ENCODE measurements at places on chromosomes 3 and 15.

GRCh38 chr3:39202094-39202493, 9.7 kb upstream of the XIRP1 start:
- no peak for DNase-seq

DNA sequence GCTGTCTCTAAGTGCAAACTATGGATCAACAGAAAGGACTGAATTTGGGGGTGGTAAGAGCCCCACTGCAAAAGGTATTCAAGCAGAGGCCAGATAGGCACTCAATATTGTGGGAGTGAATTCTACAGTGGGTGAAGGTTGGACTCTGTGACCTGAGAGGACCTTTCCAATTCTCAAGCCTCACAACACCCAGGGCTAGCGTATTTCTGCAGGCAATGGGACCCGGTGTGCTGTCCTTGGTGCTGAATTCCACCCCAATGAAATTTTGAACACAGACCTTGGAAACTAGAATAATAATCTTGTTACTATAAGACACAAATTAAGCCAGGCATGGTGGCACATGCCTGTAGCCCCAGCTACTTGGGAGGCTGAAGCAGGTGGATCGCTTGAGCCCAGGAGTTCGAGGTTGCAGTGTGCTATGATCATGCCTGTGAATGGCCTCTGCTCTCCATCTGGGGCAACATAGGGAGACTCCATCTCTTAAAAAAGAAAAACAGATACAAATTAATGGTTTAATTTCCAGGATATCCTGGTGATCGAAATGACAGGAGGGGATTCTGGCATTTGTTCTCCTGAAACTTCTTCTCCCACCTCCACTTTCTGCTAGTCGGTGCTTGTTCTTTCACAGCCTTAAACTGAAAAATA, 135.4 kb downstream of the RAB11A start:
- DNase-seq = no peak

DNA sequence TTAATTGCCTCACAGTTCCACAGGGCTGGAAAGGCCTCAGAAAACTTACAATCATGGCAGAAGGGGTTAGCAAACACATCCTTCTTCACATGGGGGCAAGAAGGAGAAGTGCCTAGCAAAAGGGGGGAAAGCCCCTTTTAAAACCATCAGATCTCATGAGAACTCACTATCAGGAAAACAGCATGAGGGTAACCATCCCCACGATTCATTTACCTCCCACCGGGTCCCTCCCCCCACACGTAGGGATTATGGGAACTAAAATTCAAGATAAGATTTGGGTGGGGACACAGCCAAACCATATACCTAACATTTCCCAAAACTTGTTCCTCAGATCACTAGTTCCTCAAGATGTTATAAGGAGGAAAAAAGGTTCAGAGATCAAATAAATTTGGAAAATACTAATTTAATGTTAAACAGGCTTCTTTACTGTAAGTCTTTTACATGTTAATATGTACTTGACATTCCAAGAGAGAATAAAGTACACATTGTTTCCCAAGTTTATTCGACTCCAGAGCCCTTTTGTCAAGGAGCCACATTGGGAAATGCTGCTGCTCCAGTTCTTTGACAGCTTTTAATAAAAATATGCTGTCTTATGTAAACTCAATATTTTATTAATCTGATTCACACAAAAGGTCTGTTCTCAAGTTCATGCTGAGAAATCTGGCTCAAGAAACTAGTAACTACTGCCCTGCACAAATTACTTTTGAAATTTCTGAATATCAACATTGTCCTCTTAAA, 17.8 kb downstream of the HERC1 start:
- DNase-seq = no peak

DNA sequence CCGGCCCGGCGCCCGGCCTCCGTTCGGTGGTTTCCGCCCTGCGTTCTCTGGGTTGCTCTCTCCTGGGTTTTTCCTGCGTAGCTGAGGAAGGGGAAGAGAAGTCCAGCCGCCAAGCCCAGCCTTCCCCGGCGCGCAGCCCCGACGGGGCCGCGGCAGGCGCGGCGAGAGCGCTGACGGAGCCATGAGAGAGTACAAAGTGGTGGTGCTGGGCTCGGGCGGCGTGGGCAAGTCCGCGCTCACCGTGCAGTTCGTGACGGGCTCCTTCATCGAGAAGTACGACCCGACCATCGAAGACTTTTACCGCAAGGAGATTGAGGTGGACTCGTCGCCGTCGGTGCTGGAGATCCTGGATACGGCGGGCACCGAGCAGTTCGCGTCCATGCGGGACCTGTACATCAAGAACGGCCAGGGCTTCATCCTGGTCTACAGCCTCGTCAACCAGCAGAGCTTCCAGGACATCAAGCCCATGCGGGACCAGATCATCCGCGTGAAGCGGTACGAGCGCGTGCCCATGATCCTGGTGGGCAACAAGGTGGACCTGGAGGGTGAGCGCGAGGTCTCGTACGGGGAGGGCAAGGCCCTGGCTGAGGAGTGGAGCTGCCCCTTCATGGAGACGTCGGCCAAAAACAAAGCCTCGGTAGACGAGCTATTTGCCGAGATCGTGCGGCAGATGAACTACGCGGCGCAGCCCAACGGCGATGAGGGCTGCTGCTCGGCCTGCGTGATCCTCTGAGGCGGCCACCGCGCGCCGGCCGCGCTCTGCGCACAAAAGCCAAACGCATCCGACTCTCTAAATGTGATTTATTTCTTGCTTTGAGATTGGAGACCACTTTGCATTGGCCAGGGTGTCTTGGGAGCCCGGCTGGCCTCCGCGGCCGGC, 727 bp downstream of the RAP2B start:
- DNase-seq = peak; percentile 36

GRCh38 chr3:31754575-31755278, 222.0 kb downstream of the STT3B start:
- no peak for DNase-seq
